ENCODE measurements at places on chromosomes 4 and X. TPM values are rescaled to one million over a fixed set of nuclear protein-coding genes. Genes with fewer than 3 reads are reported as not detected.

GABRE gene
- not detected for total RNA-seq

DNA sequence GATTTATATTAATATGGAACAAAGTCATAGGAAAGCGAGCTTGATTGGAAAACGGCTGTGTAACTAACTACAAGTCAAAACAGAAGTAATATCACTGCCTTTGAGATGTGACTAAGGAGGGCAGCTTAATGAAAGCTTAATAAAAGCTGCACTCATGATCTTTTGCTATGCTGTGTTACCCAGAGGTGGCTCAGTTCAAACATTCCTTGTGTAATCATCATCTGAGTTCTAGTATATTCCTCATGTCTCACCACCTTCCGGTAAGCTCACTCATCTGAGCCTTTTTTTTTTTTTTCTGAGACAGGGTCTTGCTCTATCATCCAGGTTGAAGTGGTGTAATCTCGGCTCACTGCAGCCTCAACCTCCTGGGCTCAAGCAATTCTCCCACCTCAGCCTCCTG, 5.0 kb downstream of the GRPEL1 start:
- peaks cover 24% of the 10 kb centered on the region for H3K4me1 ChIP-seq
- no peak overlapping the region for H3K4me3 ChIP-seq
- no peak for DNase-seq
- no peaks in the 10 kb centered on the region for H3K27me3 ChIP-seq

NSUN7 gene
- not detected for total RNA-seq

DNA sequence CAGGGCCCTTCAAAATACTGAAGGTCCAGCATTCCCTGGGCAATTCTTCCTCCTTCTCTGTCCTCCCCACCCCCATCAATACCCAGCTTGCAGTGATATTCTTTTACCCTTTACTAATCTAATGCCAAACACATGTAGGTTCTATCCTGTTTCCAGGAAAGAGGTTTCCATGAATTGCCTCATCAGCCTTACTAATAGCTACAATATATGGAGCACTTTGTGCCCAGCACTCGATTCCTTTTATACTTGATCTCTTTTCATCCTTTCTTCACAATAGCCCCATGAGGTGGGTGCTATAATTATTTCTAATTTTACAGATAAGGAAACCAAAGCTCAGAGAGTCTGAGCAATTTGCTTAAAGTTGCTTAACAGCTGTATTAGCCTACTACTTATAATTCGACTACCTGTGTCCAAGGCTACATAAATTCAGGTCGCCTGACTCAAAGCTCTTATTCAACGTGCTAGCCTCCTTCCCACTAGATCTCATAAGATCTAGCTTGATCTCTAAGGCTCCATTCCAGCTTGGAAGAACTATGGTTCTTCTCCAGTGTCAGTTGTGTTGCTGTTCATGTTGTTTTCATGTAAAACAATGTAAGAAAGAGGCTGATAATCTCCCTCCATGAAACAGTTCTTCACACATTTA, 229.6 kb upstream of the PGRMC2 start:
- no peak for DNase-seq
- no peaks in the 10 kb centered on the region for H3K4me1 ChIP-seq
- H3K4me3 ChIP-seq: no peak overlapping the region

PRDM5 gene
- total RNA-seq: 0.24 TPM

CFAP99 gene
- total RNA-seq: 0.07 TPM

DNA sequence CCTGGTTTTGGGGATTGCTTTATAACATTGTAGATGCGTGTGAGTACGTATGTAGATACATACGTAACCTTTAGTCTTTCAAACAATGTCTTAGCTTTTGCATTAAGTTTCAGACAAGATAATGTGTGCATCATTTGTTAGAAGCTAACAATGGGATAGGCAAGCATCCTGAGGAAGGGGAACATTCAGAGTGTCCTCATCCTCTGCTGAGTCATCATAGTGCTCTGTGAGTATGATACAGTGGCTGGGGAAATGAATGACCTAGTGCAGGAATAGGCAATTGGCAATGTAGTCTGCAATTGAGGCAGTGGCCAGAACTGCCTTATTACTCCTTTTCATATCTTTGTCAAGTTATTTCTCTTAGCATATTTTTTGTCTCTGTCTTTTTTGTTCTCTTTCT, 7.3 kb downstream of the NAP1L5 start:
- DNase-seq: no peak
- H3K27me3 ChIP-seq: no peaks in the 10 kb centered on the region
- no peaks in the 10 kb centered on the region for H3K4me1 ChIP-seq
- H3K27ac ChIP-seq: no peak overlapping the region
- peaks cover 24% of the 10 kb centered on the region for H3K36me3 ChIP-seq

- no peak for DNase-seq
- H3K27me3 ChIP-seq: peaks cover 4% of the 10 kb centered on the region
- H3K4me1 ChIP-seq: no peaks in the 10 kb centered on the region
- H3K36me3 ChIP-seq: no peaks in the 10 kb centered on the region
These were observed 17.4 kb downstream of the CCNG2 start for GRCh38 chr4:77174426-77174825.

DGAT2L6 gene
- total RNA-seq: not detected

GRCh38 chrX:32847921-32848320, 363.4 kb downstream of the DMD start:
- no peaks in the 10 kb centered on the region for H3K4me1 ChIP-seq
- no peak for DNase-seq
- H3K4me3 ChIP-seq: no peak overlapping the region
- H3K27me3 ChIP-seq: no peaks in the 10 kb centered on the region
- no peaks in the 10 kb centered on the region for H3K36me3 ChIP-seq

GRCh38 chr4:158420782-158421181, 100.9 kb upstream of the RXFP1 start:
- no peak overlapping the region for H3K27ac ChIP-seq
- DNase-seq: no peak
- no peaks in the 10 kb centered on the region for H3K36me3 ChIP-seq
- no peaks in the 10 kb centered on the region for H3K27me3 ChIP-seq
- H3K4me1 ChIP-seq: no peaks in the 10 kb centered on the region
- H3K4me3 ChIP-seq: no peak overlapping the region

NPY2R gene
- not detected for total RNA-seq

DNA sequence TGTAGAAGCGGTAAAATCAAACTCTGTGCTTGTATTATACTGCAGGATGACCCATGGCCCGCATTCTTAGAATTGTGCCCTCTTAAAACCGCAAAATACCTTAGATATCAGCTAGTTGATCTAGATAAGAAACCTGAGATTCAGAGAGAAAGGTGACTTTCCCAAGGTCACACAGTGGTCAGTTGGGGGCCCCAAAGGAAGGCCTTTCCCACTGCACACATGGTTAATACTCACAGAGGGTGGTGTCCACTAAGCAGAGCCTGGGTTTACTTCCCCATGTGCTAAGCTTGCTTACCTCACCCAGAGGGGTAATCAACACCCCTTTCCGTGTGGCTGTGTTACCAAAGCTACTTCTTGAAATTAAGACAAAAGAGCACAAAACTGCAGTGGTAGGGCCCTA, 66.3 kb downstream of the RBM47 start:
- no peak overlapping the region for H3K27ac ChIP-seq
- no peaks in the 10 kb centered on the region for H3K27me3 ChIP-seq
- DNase-seq: no peak
- H3K4me3 ChIP-seq: no peak overlapping the region

DNA sequence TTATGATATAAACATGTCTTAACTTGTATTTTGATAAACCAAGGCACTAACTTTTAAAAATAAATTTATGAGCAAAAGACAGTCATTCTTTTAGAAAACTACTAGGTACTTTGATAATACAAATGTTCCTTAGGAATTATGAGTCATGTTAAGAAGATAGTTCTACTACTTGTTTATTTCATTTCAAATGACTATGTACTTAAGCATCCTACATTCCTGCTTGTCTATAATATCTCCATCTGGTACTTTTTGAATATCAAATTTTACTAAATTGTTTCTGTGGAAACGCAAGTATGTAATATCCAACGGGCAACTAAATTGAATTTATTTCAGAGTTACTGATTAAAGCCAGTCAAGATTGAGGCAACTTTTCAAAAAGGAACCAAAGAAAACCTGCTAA, 61.8 kb downstream of the CAMK2D start:
- no peak overlapping the region for H3K4me3 ChIP-seq
- H3K36me3 ChIP-seq: no peaks in the 10 kb centered on the region
- no peaks in the 10 kb centered on the region for H3K27me3 ChIP-seq
- no peak for DNase-seq
- H3K27ac ChIP-seq: no peak overlapping the region

DNA sequence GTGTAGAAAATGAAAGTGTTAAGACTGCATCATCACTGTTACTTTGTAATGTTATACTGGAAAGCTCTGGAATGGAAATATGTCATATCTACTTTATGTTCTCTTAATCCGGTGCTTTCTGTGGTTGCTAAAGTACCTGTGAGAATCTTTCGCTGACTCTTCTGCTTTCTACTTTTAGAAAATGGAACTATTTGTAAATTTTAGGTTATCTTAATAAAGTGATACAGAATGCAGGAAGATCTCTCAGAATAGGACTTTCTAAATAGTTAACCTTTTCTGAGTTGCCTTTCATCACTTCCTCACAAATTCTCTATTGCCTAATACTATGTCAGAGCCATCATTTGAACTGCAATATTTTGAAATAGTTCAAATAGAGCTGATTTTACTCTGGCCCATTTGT, 69.3 kb downstream of the BMP2K start:
- no peak overlapping the region for H3K27ac ChIP-seq
- H3K4me1 ChIP-seq: no peaks in the 10 kb centered on the region
- no peaks in the 10 kb centered on the region for H3K27me3 ChIP-seq

GRCh38 chrX:15129412-15129811, 140.5 kb downstream of the ASB9 start:
- H3K36me3 ChIP-seq: no peaks in the 10 kb centered on the region
- H3K27me3 ChIP-seq: no peaks in the 10 kb centered on the region
- H3K27ac ChIP-seq: no peak overlapping the region

FRMD7 gene
- not detected for total RNA-seq

DNA sequence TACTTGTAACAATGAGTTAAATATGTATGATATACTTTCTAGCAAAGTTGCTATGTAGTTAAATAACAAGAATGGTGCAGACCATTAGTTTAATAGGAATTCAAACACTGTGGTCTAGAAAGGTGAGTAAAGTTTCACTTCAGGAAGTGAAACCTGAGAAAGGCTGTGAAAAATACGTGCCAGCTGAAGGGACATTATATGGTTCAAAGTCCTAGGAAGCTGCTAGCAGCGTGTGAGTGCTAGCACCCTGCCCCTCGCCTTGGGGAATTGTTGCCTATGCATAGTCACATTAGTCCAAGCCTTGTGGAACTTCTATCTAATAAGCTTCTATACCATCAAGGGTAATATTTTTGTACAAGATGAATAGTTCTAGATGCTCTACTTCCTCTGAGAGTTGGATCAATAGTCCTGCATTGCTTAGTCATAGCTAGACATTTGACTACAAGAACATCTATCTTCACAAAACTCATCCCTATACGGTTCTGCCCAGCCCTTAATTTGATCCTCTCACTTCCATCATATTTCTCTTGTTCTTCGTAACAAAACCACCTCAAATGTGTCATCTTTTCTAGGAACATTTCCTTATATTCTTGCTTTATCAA, 45.8 kb upstream of the ARSJ start:
- no peak overlapping the region for H3K27ac ChIP-seq
- DNase-seq: no peak
- no peak overlapping the region for H3K4me3 ChIP-seq
- H3K27me3 ChIP-seq: no peaks in the 10 kb centered on the region
- no peaks in the 10 kb centered on the region for H3K4me1 ChIP-seq
- H3K36me3 ChIP-seq: no peaks in the 10 kb centered on the region

CXCL1 gene
- total RNA-seq: not detected

SPANXD gene
- total RNA-seq: not detected

DNA sequence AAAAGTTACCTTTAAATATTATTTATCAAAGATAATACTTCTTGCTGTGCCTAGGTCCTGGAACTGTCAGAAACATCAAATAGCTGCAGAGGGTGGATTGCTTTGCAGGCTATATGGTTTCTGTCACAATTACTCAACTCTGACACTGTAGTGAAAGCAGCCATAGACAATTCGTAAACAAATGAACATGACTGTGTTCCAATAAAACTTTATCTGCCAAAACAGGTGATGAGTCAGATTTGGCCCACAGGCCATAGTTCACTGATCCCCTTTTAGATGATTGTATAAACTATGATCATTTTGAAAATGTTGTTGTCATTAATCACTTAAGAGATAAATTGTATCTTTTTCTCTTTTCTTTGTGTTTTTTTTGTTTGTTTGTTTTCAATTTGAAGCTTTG, 8.4 kb upstream of the MEPE start:
- DNase-seq: no peak
- H3K4me3 ChIP-seq: no peak overlapping the region
- no peaks in the 10 kb centered on the region for H3K36me3 ChIP-seq
- no peaks in the 10 kb centered on the region for H3K4me1 ChIP-seq
- H3K27me3 ChIP-seq: no peaks in the 10 kb centered on the region

GRCh38 chr4:145281951-145282350, 101.6 kb upstream of the OTUD4 start:
- H3K27me3 ChIP-seq: no peaks in the 10 kb centered on the region
- H3K27ac ChIP-seq: no peak overlapping the region
- no peaks in the 10 kb centered on the region for H3K36me3 ChIP-seq
- DNase-seq: no peak
- no peak overlapping the region for H3K4me3 ChIP-seq

DNA sequence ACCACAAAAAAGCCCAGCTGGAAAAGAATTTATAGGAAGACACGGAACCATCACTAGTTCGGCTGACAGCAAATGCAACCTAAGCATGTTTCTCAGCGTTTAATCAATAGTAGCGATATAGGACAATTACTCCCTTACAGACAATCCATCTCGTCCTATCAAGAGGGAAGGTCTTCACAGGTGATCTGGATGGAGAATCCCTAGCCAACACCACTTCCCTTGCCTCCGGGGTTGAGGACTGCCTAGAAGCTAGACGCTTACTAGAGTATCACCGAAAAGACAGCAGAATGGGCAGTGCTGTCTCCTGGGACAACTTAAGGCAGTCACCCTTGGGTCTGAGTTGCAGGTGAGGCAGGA, 32.1 kb upstream of the MAML3 start:
- no peak overlapping the region for H3K27ac ChIP-seq
- H3K27me3 ChIP-seq: no peaks in the 10 kb centered on the region
- H3K4me3 ChIP-seq: no peak overlapping the region
- no peak for DNase-seq
- no peaks in the 10 kb centered on the region for H3K36me3 ChIP-seq
- no peaks in the 10 kb centered on the region for H3K4me1 ChIP-seq

- no peak overlapping the region for H3K4me3 ChIP-seq
- no peaks in the 10 kb centered on the region for H3K27me3 ChIP-seq
- H3K27ac ChIP-seq: no peak overlapping the region
- H3K36me3 ChIP-seq: no peaks in the 10 kb centered on the region
- no peak for DNase-seq
These were observed 711.0 kb downstream of the RPA4 start for GRCh38 chrX:97594646-97595224.

All from CD8-positive, alpha-beta memory T cell (primary cell).